OCI-M1 (cell line): ENCODE measurements at places on chromosomes 6 and 20.

DNA sequence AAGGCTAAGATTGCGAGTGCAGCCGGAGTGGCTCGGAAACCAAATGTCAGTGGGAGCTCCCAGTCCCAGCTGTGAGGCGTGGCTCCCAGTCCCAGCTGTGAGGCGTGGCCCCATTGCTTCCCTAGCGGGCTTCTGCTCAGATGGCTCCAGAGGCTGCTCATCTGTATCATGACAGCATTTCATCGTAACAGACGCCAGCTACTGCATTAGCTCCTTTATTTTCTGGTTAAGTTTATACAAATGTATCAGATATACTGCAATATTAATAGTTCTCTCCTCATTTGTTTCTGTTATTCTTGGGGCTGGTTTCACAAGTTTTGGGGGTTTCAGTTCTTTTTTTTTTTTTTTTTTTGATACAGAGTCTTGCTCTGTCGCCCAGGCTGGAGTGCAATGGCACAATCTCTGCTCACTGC is 34.7 kb upstream of the TBXT start:
- DNase-seq, result no peak

DNA sequence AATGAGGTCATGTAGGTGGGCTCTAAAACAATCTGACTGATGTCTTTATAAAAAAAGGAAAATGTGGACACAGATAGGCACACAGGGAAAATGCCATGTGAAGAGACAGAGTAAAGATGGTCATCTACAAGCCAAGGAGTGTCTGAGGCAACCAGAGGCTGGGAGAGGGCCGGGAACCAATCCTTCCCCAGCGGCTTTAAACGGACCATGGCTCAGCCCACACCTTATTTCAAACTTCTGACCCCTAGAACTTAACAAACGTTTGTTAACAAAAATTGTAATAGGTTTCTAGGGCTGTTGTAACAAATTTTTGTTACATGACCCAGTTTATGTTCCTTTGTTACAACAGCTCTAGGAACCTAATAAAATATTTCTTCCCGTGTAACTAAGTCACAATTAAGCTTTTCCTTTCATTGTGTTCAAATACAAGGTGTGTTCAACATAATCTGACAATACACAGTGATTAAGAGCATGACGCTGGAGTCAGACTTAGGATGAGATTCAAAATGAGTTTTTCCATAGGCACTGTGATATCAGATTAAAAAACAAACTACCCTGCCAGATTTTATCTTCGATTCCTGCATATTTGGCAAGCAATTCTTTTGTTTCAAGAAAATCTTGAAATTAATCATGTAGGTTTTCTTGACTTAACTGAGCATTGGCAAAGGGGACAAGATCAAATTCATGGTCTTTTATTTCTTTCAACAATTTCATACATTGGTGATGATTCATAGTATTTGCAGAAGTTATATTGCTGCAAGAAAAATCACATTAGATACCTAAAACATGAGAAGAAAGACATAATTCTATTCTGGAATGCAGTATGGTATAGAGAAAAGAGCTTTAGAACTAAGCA is 169.5 kb upstream of the RIPOR2 start:
- DNase-seq, result no peak

- no peak for DNase-seq
Measured at GRCh38 chr6:142323377-142323776, 21.6 kb downstream of the ADGRG6 start.

GRCh38 chr20:36737183-36737499 is 8.7 kb downstream of the NDRG3 start:
- no peak for DNase-seq

DNA sequence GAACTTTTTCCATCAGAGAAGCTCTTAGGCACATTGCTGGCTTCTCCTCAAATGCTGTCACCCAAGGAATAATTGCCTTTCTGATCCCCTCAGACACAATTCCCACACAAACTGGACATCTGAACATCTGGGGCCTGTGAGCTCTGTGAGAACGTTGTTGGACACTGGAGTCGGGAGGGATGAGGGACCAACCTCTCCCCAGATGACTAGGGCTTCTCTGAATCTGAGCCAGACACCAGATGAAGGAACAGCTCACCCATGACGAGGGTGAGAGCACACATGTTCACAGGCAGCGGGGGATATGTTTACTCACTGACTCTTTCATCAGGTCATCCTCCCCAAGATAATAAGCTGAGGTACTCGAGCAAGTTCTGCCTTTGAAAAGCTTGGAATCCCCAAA is 283.9 kb upstream of the SUPT3H start:
- DNase-seq, result no peak

GRCh38 chr6:80227545-80228105 is 121.2 kb downstream of the BCKDHB start:
- no peak for DNase-seq

DNA sequence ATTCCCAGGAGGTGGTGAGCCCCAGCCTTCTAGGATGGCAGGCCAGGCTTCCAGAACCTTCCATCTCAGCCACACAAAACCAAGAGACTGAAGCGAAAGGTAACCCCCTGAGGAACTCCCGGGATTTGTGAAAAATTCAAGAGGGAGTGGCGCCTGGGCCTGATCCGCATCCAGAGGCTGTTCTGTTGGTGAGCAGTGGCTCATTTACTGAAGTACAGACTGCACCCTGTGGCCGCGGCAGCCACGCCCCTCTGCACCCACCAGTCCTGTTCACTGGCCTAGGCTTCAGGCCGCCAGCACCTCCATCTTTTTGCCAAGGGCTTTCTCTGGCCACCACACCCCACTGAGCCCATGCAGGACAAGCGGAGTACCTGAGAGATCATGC is 79.1 kb upstream of the PTPN1 start:
- DNase-seq, result no peak

GRCh38 chr6:7170117-7170732 is 62.5 kb downstream of the RREB1 start:
- DNase-seq, result no peak

DNA sequence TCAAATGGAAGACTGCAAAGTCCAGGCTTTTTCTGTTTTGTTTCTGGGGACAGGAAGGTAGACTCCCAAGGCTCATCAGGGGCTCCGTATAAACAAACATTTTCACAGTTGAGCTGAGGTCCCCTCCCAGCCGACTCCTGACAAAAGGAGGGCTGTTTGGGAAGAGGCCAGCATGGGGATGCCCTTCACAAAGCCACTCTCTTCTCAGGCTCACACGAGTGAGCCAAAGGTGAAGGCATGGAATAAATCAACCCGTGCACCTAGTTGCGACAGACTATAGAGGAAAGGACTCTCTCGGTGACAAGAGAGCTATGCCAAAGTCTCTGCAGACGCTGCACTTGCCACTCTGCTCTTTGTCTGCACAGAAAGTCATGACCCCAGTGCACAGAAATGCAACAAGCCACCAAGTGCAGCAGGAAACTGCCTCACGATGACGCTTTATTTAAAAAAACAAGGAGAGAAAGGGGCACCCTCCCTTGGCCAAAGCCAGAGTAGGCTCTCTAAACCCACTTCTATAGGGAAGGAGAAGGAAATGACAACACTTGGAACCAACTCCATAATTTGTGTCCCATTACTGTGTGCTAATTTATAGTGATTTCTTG is 21.0 kb downstream of the JAG1 start:
- no peak for DNase-seq

DNA sequence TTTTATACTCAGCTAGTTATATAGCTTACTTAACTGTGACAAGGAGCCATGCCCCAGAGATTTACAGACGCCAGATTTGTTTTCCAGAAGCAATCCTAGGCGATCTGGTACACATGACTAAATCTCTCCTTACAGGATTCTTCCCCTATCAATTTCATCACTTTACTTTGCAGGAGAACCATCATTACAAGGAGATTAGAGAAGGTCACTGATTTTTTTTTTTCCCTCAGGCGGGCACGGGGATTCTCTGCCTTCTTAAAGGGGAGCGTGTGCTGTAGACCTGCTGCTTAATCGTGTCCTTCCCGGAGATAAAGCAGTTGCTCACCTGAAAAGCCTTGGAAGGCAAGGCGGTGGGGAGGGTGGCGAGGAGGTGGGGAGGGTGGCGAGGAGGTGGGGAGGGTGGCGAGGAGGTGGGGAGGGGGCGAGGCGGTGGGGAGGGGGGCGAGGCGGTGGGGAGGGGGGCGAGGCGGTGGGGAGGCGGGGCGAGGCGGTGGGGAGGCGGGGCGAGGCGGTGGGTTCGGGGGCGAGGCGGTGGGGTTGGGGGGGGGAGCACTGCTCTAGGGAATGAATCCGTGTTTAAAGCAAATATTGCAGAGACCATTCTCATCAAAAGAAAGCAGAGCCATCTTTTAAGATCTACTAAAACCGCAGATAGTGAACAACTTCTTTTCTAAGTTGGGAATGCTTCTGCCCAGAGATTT is 14.3 kb upstream of the MRAP2 start:
- no peak for DNase-seq

- no peak for DNase-seq
Measured at GRCh38 chr6:145836772-145837171, 22.2 kb upstream of the FBXO30 start.

GRCh38 chr6:169380493-169380892 is 126.8 kb upstream of the THBS2 start:
- DNase-seq, result no peak
